ENCODE measurements at places on chromosomes 6 and 20. TPM values are rescaled to one million over a fixed set of nuclear protein-coding genes. Genes with fewer than 3 reads are reported as not detected.

EMILIN3 gene
- total RNA-seq: not detected

RALGAPB gene
- 18.9 TPM for total RNA-seq

MUC22 gene
- total RNA-seq: not detected

TOMM34 gene
- total RNA-seq: 18.4 TPM

ZSCAN31 gene
- 16.8 TPM for total RNA-seq

MYLK2 gene
- total RNA-seq: not detected

HRH3 gene
- not detected for total RNA-seq

CALHM4 gene
- not detected for total RNA-seq

TP53RK gene
- 18.8 TPM for total RNA-seq

NPBWR2 gene
- total RNA-seq: not detected

MATN4 gene
- 0.23 TPM for total RNA-seq

ABHD16B gene
- not detected for total RNA-seq

PROKR2 gene
- total RNA-seq: not detected

SYCP2L gene
- 0.08 TPM for total RNA-seq

GABBR1 gene
- 7.3 TPM for total RNA-seq

SNAP91 gene
- under 0.01 TPM for total RNA-seq

HLA-DRA gene
- total RNA-seq: not detected

RIN2 gene
- 55.9 TPM for total RNA-seq

NKAPL gene
- total RNA-seq: 1.4 TPM

TGIF2 gene
- 1.8 TPM for total RNA-seq

GTPBP2 gene
- total RNA-seq: 52.9 TPM

SPINT3 gene
- total RNA-seq: not detected

MDFI gene
- total RNA-seq: 0.23 TPM

HDGFL1 gene
- total RNA-seq: not detected

ANKRD66 gene
- total RNA-seq: not detected

PHACTR3 gene
- total RNA-seq: not detected

MYO6 gene
- total RNA-seq: 13.9 TPM

EBF4 gene
- 0.75 TPM for total RNA-seq

SLC32A1 gene
- total RNA-seq: not detected

TRIM31 gene
- not detected for total RNA-seq

CAGE1 gene
- 0.08 TPM for total RNA-seq

NRSN1 gene
- total RNA-seq: not detected

GUCA1A gene
- total RNA-seq: not detected

CHMP4B gene
- total RNA-seq: 32.1 TPM

Data from smooth muscle cell of the coronary artery (primary cell).